ENCODE measurements at places on chromosomes 1 and 21.

DNA sequence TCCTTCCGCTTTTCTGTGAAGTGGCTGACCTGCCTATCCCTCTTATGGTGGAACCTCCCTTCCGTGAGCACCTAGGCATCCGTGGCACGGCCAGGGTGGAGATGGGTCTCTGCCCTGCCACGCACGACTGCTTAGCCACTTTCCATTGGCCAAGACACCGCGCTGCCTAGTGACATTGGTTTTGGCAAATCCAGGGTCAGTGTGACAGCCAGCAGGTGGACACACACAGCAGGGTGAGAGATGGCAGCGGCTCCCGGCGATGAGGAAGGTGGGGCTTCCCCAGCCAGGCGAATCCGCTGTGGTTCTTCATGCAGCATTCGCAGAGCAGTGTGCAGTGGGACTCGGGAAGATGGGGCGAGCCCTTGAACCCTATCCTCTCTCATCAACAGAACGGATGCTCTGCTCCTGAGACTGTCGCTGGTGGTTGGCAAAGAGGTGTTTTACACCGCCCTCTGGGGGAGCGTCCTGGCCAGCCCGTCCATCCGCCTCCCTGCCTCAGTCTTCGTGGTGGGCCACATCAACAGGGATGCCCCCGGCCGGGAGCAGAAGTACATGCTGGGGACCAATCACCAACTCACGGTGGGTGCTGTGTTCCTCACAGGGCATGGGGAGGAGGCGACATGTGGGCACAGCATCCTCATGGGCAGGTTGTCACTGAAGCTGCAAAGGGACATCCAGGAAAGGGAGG lies 51.8 kb downstream of the DOP1B start:
- DNase-seq: no peak

DNA sequence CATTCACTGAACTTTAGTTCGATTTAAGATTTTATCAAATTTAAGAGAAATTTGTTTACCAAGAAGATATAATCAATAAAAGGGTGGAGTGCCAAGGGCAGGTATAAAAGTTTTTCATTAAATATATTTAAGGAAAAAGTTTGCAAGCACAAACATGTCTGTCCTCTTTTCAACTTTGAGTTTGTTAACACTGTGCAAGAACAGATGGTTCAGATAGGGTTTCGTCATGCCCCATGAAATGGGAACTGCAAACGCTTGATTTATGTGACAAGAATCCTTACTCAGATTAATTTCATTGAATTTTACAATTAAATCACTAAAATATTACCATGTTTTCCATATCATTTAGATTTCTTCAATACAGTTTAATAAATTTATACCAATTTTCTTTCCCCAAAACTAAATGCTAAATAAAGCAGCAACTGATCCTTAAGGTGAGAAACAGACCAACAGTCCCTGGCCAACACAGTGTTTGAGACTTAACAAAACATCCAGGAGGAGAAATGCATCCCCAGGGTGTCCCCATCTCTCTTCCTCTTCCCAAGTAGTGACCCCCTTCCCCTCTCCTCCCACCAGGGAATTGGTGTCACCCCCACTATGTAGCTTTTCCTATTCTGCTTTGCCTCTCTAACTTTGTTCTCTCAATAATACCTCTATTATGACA lies 292.9 kb downstream of the LTN1 start:
- peak; percentile 21 for DNase-seq

- DNase-seq: no peak
Observed at GRCh38 chr1:178541829-178542553, 29.1 kb downstream of the TEX35 start.

GRCh38 chr1:6784560-6785317 lies 515 bp upstream of the CAMTA1 start:
- peak; percentile 100 for DNase-seq

GRCh38 chr1:10696977-10697376 lies 99.5 kb downstream of the CASZ1 start:
- DNase-seq: peak; percentile 77

All from amniotic epithelial cell (primary cell).